ENCODE measurements at places on chromosomes 2 and 18.

DNA sequence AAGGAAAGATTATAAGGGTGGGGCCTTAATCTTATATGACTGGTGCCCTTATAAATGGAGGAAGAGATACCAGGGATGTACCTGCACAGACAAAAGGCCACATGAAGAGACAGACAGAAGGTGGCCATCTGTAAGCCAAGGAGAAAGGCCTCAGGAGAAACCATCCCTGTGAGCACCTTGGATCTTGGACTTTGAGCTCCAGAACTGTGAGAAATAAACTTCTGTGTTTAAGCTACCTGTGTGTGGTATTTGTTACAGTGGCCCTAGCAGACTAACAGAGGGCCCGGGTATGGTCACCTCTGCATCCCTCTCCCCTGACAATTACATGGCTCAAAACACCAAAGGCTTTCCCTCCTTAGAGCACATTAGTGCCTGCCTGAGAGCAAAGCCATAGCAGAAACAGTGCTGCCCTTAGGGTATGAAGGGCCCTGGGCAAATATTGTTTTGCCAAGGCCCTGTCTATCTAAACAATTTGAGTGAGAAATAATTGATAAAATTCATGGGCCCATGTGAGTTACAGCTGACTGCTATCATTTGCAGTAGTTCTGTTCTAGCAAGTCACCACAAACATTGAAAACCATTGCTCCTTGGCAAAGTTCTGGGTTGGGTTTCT, 109.3 kb upstream of the MYCN start:
- no peak for DNase-seq

DNA sequence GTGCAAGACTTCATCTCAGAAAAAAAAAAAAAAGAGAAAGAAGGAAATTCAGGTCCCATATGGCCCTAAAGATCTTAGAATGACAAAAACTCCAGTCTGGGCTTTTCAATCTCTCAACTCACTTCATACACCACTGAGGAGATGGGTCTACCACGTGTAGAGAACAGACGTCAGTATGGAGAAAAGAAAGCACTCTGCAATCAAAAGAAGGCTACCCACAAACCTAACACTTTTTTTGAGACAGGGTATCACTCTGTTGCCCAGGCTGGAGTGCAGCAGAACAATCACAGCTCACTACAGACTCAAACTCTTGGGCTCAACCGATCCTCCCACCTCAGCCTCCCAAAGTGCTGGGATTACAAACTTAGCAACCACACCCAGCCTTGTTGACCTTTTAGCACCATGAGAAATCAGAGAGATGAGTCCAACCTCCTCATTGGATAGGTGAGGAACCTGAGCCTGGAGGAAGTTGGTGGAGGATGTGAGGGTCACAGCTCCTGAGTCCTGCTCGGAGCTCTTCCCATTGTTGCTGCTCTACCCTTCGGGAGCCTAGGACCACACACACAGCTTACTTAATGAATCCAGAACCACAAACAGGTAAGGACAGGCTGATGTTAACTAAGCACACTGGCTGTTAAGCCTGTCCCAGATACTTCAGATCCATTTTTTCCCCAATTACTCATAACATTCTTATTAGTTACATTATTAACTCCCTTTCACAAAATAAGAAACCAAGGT, 23.7 kb downstream of the TBC1D8 start:
- DNase-seq, result no peak

GRCh38 chr2:202700075-202700901, 65.5 kb downstream of the FAM117B start:
- DNase-seq, result no peak

- no peak for DNase-seq
Measured at GRCh38 chr2:37583402-37583801, 88.0 kb downstream of the CDC42EP3 start.

GRCh38 chr2:72788756-72789155, 37.1 kb downstream of the EXOC6B start:
- peak; percentile 20 for DNase-seq

DNA sequence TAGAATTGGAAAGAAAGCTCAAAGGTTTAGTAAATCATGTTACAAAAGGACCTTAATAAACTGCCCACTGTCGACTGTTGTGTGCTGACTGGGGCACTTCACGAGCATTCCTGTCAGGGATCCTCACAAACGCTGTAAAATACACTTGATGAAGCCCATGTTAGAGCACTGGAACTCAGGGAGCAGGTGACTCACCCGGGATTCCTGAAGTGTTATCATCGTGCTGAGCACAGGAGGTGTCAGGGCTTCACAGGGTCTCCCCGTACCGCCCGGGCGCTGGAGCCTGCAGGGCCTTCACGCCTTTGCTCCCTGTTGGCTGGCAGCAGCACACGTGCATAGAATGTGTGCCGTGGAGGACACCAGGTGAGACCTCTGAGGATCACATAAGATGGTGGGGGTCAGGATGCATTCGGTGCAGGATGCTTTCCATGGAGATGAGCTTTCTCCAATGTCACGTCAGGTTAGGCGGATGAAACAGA, 187.3 kb downstream of the SNTG2 start:
- DNase-seq, result no peak

GRCh38 chr2:49686291-49686690, 532.0 kb upstream of the FSHR start:
- no peak for DNase-seq

DNA sequence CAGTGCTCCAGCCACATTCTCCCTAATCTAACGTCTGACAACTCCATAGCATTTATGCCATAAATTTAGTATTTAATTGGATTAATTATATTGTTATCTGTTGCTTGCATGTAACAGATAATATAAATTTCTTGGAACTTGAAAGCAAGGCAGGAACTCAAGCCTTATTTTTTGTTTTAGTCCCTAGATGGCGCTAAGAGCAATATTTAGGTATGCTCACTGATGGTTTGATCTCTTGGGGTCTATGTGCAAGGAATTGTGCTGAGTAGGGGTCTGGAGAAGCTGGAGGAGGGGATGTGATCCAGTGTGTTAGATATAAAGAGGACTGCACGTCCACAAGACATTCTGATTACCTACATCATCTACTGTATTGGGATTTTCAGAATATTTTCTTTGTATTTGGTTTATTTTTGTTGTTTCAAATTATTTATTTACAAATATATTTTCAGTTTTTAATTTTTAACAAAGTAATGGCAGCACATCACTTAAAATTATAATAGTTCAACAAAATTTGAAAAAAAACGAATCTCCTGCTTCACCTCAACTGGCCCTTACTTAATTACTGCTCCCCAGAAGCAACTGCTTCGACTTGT, 32.8 kb downstream of the KATNAL2 start:
- DNase-seq, result no peak

DNA sequence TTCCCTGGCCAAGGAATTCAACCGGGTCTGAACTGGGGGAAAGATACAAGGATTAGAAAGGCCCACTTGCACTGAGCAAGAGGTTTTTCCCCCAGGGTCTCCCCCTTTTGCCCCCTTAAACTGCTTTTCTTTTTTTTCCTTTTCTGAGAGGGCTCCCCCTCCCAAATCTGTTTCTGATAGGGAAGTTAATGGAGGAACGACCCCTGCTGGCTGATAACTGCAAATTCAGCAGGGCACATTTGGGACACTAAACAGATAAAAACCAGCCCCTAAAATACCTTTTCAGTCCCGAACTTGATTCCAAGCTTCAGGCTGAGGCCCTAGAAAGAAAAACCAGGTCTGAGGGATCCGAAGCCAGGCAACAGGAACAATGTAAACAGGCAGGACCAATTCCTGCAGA, 1012.4 kb upstream of the CRIM1 start:
- DNase-seq, result no peak

DNA sequence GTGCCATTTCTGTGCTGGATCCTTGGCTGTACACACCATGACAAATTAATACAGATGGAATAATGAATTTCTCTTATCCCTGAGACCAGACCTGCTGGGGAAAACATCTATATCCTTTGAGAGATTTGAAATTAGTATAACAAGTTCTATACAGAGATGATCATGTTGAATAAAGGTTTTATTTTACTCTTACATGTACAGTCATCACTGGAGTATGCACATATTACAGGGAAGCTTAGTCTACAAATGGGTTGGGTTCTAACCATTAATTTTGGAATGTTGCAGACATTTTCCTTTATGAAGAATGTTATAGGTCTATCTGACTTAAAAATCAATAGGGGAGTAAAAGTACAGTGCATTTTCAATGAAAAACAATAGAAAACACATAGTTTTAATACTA, 29.9 kb upstream of the MMADHC start:
- DNase-seq, result no peak

- no peak for DNase-seq
Measured at GRCh38 chr18:34718610-34719009, 8.5 kb downstream of the DTNA start.

GRCh38 chr18:32437100-32437834, 33.4 kb downstream of the GAREM1 start:
- DNase-seq, result no peak

DNA sequence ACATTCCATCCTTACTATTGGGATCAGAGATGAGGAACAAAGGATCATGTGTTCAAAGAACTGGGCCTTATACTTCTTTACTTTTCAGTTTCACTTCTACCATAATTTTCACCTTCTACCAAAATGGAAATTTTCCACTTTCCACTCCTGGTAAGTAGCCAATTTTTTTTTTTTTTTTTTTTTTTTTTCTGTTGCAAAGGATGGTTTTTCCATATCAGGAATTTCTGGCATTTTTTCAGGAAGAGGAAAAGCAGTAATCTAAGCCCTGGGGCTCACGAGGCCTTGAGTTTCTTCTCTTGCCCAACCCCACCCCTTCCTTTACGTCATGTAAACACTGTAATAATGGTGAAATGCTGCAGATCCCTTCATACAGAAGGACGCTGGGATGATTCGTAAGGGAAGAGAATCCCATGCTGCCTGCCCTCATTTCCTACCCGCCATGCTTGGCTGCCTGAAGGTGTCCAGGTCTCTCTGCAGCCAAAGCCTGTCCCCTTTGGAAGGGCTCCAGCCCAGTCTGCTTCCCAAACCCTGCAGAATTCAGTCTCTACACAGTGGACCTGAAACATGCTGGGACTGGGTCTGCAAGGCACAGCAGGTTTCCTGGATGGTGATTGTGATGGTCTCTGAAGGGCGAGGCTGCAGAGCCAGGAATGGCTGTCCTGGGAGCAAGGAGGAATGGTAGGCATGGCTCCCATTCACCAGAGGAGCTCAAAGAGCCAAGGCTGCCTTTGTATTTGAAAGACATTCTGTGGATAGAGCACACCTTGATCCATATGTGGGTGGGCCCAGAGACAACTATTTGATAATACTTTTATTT, 57.0 kb downstream of the EFR3B start:
- DNase-seq, result no peak

DNA sequence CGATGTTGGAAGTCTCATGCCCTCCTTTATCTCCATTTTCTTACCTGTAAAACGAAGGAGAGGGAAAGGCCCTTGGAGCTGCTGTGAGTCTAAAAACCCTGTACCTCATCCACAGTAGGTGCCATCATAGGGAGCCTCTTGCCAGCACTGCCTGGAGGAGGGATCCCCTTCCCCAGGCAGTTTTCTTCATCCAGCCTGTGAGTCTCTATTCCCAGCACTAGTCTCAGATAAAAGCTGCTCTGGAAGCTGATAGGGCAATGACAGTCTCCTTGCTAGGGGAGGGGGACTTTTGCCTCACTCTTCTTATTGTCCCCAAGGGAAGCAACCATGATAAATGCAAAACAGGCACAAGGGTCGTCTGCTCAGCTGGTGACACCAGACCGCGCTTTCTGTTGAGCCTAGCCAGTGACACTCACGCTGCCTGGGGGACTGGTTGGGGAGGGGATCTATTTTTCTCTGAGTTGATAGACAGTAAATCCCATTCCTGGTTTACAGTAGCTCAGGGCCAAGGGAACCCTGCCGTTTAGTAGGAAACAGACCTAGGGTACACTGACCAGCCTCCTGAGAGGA, 139.5 kb upstream of the NABP1 start:
- no peak for DNase-seq

Data from AG09309 (cell line).